ENCODE measurements at places on chromosomes 6 and 20. TPM values are rescaled to one million over a fixed set of nuclear protein-coding genes. Genes with fewer than 3 reads are reported as not detected.

GRCh38 chr6:47093169-47093568, 51.0 kb upstream of the ADGRF1 start:
- peak; percentile 54 for DNase-seq

DNA sequence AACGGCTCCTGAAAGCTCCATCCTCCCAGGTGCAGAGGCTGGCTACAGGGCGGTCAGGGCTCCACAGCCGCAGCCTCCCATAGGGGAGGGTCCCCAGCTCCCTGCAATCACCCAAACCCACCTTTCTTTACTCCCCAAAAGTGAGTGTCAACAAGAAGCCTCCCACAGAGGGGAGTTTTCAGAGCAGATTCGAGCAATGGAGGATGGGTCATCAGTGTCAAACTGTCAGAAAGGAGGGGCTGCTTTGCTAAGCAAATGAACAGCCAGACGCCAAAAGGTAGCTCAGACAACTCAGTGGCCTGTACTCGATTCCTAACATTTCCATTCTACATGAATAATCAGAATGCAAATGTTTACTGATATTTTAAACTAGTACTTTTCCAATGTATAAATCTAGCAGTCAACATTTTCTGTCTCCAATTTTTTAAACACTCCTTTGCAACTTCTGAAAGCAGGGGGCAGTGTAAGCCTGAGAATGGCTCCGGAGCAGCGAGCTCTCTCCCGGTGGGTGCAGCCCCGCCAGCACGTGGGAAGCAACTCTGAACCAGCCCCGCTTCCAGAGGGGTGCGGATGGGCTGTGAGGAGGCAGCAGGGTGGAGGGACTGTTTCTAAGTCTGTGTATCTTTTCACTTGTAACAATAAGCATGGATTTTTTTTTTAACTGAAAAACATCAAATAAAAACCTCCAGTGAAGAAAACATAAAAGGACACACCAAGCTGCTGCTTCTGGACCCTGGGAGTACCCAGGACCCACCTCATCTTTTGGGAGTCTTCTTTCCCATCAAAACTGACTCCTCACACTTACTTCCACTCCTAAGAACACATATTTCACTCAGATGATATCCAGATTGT, 54.9 kb downstream of the TAF4 start:
- DNase-seq, result peak; percentile 53

DNA sequence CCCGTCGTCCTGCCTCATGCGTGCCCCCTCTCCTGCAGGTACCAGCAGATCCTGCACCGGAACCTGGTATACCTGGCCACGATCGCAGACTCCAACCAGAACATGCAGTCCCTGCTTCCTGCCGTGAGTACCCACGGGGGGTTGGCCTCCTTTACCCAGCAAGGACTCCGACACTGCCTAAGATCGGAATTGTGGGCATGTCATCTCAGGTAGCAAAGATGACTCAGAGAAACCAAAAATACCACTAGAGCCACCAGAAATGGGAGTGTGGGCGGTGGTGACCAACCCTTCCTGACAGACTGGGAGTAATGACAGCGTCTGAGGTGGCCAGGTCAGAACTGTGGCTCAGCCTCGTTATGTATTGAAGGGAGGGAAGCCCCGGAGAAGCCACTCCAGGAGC, 16.3 kb downstream of the SS18L1 start:
- no peak for DNase-seq

DNA sequence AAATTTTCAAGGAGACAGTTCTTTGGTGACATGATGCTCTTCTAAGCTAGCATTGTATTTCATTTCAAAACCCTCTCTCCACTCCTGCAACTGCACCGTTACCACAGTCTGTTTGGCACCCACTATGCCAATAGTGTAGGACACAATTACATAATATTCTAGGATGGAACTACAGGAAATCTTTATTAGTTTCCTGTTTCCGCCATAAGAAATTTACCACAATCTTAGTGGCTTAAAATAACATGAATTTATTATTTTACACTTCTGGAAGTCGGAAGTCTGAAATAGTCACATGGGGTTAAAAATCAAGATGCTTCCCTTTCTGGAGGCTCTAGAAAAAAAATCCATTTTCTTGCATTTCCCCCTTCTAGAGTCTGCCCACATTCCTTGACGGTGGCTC, 733.1 kb downstream of the HDGFL1 start:
- DNase-seq, result no peak

DNA sequence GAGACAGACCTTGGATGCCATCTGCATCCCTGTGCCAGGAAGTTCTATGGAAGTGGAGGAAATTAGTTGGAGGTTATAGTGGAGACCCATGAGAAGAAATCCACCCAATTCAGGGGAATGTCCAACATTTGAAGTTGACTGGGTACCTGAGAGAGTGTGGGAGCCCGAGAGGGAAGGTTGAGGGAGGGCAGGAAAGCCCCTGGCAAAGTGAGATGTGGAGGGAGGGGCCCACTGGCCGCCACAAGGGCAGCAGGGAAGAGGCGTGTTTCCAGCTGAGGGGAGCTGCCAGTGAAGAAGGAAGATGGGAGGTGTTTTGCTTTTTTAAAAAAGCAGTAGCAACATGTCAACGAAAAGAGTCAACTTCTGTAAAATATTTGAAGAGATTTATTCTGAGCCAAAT, 16.3 kb upstream of the SERPINB9 start:
- DNase-seq, result no peak

DNA sequence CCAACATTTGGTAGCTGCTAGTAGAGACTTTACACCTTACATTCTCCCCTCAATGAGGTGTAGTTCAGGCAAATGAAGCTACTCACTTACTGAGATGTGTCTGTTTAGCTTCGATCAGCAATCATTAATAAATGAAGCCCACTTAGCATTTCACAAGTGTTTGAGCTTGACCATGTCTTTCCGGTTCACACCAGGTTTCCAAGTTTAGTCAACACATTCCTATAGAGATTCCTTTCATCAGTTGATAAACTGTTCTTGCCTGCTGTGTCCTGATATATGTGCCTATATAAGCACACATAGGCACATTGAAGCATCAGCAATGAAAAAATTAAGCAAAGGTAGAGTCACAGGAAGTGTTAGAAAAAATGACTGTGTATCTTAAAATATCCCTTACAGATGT, 150.0 kb downstream of the BTBD3 start:
- no peak for DNase-seq

DNA sequence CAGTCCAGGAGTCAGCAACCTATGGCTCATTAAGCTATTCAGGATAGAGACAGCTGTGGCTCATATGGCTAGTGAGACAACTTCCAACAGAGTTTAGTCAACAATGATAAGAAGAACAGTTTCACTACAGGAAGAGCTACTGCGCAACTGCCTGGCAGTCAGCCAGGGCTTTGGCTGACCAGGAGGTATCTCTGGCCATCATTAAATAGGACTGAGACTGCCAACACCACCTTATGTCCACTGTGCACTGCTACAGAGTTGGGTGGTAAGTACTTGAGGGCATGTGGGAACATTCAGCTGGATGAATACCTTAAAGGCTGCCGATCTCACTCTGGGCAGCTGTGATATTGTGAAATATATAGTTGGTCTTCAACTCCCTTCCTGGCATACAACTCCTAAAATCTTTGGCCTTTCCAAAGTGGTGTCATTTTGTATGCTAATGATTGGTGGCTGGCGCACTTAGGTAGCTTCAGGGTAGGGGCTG, 52.2 kb upstream of the FAM83C start:
- DNase-seq, result peak; percentile 65

- no peak for DNase-seq
These were observed 43.1 kb downstream of the RBM38 start for GRCh38 chr20:57434390-57434700.

DNA sequence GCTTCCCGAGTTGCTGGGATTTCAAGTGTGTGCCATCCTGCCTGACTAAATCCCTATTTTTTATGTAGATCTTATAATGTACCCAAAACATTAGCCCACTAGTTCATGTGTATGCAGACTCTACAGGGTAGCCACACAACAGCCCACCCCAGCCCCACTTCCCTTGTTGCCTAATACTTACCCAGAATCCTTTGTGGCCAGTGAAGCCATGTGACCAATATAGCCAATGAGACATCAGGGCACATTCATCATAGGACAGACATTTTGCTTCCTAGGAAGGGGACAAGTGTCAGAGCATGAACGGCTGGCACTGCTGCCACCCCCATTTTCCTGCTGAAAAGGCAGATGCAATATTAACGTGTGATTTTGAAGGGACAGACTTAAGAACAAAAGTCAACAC, 36.0 kb upstream of the TCP11 start:
- DNase-seq, result no peak

HLA-DOA gene
- total RNA-seq, result 1.4 TPM

OR2J3 gene
- total RNA-seq, result not detected

UTRN gene
- 134 TPM for total RNA-seq

INSM1 gene
- 0.60 TPM for total RNA-seq

Measured in transverse colon (tissue), 4 donors.